ENCODE measurements at places on chromosomes 11 and 22.

DNA sequence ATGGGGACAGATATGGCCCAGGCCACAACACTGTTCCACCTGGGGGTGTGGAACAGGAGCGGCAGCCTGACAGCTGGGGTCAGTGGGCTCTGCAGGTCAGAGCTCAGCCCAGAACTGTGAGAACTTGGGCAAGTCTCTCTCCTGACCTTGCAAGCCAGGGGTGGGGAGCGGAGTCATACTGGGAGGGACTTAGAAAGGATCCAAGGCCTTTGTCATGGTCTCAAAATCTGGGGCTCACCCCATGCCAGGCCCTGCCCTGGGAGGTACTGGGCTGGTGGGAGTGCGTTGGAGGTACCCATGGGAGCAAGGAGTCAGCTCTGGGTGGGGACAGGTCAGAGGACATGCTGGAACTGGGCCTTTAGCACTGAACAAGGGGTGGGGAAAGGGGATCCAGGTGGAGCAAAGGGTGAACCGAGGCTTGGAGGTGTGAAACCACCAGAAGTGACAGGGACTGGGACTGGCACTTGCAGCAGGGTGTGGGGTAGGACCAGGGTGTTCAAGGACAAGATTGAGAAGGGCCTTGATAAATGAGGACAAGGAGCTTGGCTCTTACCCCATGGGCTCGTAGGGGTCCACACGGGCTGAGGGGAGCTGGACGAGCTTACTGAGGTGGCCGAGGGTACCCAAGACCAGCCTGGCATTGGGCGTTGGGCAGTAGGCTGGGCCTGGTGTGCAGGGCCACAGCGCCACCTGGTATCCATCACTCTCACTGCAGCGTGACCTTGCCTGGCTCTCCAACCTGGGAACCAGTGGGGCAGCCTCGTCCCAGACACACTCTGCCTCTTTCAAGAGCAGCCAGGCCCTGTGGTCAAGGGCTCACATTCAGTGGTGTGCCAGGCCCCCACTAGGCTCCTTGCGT lies 7.4 kb upstream of the PMM1 start:
- peak; percentile 35 for DNase-seq

DNA sequence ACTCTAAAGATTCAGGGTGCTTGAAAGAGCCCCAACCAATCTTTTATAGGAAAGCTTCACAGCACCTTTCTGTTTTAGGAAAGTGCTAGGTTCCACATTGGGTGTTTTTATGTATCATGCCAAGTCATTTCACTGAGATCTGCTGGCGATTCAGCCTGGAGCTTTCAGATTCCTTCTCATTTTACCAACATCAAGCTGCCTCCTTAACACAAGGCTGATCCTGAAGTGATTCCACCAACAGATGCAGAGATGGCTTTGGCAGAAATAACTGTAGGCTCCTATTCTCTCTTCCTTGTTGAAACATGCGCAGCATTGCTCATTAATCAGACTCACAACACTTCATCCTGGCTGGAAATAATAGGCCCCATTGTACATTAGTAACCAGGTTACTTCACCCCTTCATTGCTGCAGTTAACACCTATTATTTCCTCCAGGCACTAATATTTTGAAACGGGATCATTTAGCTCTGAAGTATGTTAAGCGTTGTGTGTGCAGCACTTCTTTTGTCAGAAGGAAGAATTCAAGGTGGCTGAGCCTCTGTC lies 89.0 kb downstream of the OPCML start:
- DNase-seq, result no peak

GRCh38 chr11:35365395-35365794 lies 54.0 kb downstream of the SLC1A2 start:
- no peak for DNase-seq

- no peak for DNase-seq
Measured at GRCh38 chr22:48659404-48659996, 1168.2 kb downstream of the BRD1 start.

DNA sequence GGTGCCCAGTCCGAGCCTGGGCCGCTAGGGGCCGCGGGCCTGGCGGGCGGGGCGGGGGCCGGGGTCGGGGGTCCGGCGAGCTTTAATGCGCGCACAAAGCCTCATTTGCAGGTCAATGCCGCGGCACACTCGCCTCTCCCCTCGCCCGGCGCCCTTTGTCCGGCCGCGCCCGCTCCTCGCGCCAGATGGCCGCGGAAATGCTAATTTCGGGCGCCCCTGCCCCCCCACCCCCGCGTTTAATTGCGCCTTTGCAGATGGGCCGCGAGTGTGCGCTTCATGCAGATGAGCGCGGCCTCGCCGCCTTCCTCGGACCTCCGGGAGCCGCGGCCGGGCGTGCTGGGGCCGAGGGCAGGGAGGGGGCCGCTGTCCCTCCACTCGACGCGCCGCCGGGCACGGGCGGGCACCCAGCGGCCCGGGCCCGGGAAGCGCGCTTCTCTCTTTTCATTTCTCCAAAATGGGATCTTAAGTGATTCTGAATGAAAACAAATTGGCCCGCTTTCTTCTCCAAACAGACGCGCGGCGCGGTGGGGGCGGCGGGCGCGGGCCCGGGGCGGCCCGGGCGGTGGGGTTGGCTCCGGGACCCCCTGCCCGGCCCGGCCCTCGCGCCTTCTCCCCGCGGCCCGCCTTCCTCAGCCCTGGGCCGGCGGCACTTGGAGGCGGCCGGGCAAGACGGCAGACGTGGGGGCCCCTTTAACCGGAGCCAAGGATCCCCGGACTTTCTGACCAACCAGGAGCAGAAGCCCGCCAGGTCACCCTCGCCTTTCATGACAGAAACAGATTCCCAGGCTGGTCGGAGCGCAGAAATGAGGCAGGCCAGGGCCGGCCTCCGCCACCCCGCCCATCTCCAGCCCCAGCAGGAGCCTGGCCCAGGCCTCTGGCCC lies 22.9 kb downstream of the CDKN1C start:
- no peak for DNase-seq

DNA sequence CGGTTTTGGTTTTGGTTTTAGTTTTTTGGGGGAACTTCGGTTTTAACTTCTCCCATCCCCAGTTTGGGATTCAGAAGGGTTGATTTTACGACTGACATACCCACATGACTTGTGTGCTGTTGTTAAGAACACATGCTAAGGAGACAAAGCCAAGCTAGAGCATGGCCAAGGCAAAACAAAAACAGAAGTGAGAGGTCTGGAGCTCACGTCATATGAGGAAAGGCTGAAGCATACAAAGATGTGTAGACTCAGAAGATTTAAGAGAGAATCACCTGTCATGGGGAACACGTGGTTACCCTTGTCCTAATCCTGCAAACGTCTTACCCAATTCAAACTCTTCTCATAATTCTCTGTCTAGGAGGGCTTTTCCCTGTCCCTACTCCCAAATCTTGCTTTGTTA lies 465.0 kb downstream of the FAM181B start:
- no peak for DNase-seq

GRCh38 chr11:133598906-133599305 lies 66.6 kb upstream of the OPCML start:
- no peak for DNase-seq

GRCh38 chr11:70230151-70230839 lies 27.2 kb downstream of the FADD start:
- DNase-seq, result no peak

DNA sequence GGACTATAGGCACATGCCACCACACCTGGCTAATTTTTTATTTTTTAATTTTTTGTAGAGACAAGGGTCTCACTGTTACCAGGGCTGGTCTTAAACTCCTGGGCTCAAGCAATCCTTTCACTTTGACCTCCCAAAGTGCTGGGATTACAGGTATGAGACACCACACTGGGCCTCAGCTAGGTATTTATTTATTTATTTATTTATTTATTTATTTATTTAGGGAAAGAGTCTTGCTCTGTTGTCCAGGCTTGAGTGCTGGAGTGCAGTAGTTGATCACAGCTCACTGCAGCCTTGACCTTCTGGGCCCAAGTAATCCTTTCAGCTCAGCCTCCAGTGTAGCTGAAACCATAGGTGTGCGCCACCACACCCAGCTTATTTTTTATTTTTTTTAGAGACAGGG lies 43.2 kb downstream of the HORMAD2 start:
- no peak for DNase-seq

- no peak for DNase-seq
Measured at GRCh38 chr11:12421386-12421785, 44.0 kb downstream of the PARVA start.

- no peak for DNase-seq
Measured at GRCh38 chr11:129728581-129728980, 87.1 kb upstream of the TMEM45B start.

GRCh38 chr22:50671641-50672040 lies 982 bp upstream of the SHANK3 start:
- no peak for DNase-seq

DNA sequence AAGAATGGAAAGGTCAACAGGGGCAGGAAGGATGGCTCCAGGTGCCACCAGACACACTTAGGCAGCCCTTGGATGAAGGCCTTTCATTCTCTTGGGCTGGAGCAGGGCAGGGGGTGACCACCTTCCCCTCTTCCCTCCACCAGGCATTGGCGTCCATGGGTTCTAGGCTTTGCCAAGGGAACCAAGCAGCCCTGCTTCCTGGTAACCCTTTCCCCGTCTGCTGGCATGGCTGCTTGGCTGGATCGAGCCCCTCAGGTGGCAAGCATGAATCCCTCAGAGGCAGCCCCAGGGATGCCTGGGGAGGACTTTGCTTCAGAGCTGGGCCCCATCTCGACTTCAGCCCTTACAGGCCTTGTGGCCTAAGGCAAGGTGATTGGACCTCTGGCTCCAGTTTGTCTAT lies 185.1 kb upstream of the SYT13 start:
- DNase-seq, result no peak

DNA sequence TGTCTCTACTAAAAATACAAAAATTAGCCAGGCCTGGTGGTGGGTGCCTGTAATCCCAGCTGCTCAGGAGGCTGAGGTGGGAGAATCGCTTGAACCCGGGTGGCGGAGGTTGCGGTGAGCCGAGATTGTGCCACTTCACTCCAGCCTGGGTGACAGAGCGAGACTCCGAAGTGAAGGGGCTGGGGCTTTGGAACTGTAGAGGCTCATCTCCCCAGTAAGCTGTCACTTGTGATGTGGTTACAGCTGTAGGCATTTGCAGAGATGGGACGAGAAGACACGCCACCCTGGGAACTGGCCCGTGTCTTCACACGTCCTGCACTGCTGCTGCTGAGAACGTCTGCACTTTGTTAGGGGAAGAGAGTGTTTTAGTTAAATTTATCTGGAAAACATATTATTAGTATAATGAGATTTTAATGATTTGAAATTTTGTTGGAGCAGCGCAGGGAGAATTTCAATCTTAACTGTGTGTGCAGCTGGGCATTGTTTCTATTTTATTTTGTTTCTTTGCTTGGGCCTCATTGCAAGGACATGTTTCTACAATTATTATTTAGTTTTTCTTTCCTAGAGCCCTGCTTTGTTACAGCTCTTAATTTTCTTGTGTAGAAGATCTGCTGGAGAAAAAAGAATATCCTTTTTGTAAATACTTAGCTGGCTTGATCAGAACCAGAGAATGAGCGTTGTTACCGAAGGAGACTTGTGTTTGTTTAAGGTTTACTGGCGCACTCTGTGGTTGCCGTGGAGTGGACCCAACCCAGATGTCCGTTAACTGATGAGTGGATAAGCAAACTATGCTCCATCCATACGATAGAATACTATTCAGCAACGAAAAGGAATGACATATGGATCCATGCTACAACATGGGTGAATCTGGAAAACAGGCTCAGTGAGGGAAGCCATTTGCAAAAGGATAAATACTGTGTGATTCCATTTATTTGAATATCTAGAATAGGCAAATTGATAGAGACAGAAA lies 18.4 kb downstream of the PARVB start:
- DNase-seq, result no peak

- no peak for DNase-seq
Measured at GRCh38 chr11:74018331-74019005, 9.6 kb upstream of the UCP3 start.

- no peak for DNase-seq
Measured at GRCh38 chr11:45884596-45885185, 760 bp upstream of the MAPK8IP1 start.

- DNase-seq, result no peak
Measured at GRCh38 chr11:62889484-62890437, 9.1 kb downstream of the SLC3A2 start.

GRCh38 chr22:41512421-41513194 lies 31.7 kb downstream of the POLR3H start:
- no peak for DNase-seq

DNA sequence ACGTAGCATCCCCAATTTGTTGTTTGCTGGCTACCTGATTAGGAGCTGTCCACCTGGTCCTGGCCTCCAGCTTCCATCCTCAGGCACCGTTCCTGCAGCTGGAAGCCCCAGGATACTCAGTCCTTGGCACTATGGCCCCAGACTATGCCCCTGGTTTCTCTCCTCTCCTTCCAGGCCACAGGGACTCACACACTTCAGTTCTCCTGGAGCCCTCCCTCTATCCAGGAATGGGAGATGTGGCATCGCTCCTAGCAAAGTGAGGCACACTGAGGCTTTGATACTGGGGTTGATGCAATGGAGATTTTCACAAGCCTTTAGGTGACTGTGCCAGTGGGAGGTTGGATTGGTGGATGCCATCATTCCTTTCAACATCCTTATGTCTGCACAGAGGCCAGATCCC lies 142.8 kb upstream of the B3GAT1 start:
- DNase-seq, result no peak

DNA sequence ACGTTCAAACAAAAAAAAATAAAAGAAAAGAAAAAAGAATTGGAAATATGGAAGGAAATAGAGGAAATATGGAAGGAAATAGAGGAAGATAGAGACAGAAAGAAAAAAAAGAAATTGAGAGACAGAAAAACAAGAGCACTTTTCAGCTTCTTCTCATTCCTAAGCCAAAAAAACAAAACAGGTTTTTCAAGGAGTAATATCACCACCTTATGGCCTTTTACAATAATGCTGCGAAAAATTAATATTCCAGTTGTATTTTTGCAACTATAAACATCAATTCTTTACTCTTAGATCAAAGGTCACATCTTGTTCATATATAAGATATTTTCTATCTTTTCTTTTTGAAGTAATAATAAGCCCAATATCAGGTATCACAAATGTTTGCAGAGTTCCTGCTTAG lies 328.3 kb downstream of the FAT3 start:
- no peak for DNase-seq

GRCh38 chr11:102367364-102367763 lies 20.4 kb downstream of the BIRC2 start:
- no peak for DNase-seq

DNA sequence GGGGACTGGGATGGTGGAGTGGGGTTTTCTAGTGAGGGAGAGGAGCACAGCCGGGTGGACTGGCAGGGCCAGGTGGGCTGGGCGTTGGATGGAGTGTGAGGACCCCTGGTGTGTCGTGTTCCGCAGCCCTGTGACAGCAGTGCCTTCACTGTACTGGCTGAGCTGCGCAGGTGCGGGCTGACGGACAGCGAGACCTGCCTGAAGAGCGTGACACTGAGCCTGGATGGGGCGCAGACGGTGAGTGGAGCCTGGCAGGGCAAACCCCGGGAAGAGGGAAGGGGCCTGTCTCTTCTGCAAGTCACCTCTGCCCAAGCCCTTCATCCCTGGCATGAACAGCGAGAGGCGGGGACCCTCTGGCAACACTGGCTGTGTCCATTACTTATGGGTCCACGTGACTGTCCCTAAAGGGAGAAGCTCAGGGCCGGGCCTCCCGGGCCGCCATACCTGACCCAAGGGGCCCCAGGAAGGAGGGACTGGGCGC lies 10.0 kb downstream of the MUC5AC start:
- DNase-seq, result no peak

Data from T-cell (primary cell).